ENCODE measurements at places on chromosomes 4 and X.

- no peak for DNase-seq
Measured at GRCh38 chrX:70525733-70526132, 81.1 kb downstream of the DLG3 start.

GRCh38 chr4:48753159-48753558 lies 26.9 kb downstream of the FRYL start:
- DNase-seq: no peak

DNA sequence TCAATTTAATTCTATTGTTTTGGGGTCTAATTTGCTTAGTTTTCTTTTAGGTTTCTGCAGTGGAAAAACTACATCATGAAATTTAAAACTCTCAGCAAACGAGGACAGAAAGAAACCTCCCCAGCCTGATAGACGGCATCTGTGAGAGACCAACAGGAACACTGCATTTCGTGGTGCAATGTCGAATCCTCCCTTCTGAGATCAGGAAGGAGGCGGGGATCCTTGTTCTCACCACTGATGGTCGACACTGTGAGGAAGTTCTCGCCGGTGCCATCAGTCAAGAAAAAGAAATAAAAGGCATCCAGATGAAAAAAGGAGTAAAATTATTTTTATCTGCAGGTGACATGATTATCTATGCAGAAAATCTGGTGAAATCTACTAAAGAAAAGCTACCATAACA lies 16.5 kb downstream of the GAK start:
- no peak for DNase-seq

DNA sequence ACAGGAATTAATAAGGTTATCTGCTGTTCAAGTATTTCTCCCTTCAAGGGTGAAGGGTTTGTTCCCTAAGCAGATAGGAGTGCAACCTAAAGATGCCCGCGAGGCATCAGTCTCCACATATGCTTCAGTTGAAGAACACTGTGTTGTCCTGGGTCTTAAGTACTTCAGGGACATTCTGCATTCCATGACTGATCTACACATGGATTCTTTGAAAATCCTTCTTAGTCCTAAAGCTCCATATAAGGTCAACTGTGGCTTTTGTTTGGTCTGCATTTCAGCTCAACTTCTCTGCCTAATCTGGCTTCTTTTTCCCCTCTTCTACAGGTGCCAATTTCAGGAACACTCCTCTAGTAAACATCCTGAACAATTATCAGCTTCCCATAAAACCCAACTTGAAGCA lies 21.8 kb upstream of the CTSO start:
- DNase-seq: no peak

GRCh38 chr4:120007191-120007871 lies 59.3 kb downstream of the MAD2L1 start:
- no peak for DNase-seq

- no peak for DNase-seq
Measured at GRCh38 chrX:46218373-46218772, 326.8 kb downstream of the ZNF674 start.

GRCh38 chrX:9767375-9767774 lies 1.7 kb upstream of the GPR143 start:
- no peak for DNase-seq

- DNase-seq: no peak
Measured at GRCh38 chr4:39698424-39699009, 581 bp downstream of the UBE2K start.

- no peak for DNase-seq
Measured at GRCh38 chrX:18884916-18885315, 99.0 kb downstream of the PHKA2 start.

- DNase-seq: no peak
Measured at GRCh38 chr4:72860766-72861165, 208.8 kb downstream of the COX18 start.

DNA sequence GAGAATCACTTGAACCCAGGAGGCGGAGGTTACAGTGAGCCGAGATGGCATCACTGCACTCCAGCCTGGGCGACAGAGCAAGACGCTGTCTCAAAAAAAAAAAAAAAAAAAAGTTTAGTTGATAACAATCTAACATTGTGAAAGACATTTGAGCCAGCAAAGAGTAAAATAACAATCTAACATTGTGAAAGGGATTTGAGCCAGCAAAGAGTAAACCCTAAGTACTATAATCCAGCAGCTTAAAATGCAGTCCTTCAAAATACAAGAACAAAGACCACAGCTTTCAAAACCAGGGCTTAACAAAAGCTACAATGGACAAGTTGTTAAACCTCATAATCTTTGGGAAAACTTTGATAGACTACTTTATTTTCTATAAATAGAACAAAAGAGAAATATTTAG lies 16.9 kb downstream of the MFAP3L start:
- DNase-seq: no peak

GRCh38 chrX:17442898-17443297 lies 67.9 kb downstream of the NHS start:
- no peak for DNase-seq

GRCh38 chr4:42235304-42236021 lies 83.0 kb upstream of the BEND4 start:
- no peak for DNase-seq

- no peak for DNase-seq
Measured at GRCh38 chr4:48380583-48381167, 39.3 kb downstream of the SLAIN2 start.

- DNase-seq: no peak
Measured at GRCh38 chr4:10584042-10584441, 100.5 kb downstream of the CLNK start.

- DNase-seq: no peak
Measured at GRCh38 chrX:16834806-16835205, 35.4 kb downstream of the RBBP7 start.

DNA sequence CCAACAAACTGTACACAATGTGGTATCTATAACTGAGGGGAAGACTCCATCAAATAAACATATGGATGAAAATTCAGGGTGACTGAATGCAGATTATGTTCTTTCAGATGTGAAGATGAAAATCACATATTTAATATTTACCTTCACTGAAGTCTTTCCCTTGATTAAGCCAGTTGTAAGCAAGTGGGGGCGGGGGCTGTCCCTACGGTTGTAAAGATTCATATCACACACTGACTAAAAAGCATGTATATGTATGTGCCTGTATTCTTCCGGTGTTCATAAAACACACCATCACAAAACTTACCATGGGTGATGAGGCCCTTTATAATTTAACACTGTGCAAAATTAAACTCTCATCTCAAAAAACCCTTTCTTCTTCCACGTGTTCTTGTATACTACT lies 1.3 kb downstream of the TAB3 start:
- DNase-seq: no peak

- no peak for DNase-seq
Measured at GRCh38 chrX:14125462-14125861, 95.8 kb upstream of the GEMIN8 start.

DNA sequence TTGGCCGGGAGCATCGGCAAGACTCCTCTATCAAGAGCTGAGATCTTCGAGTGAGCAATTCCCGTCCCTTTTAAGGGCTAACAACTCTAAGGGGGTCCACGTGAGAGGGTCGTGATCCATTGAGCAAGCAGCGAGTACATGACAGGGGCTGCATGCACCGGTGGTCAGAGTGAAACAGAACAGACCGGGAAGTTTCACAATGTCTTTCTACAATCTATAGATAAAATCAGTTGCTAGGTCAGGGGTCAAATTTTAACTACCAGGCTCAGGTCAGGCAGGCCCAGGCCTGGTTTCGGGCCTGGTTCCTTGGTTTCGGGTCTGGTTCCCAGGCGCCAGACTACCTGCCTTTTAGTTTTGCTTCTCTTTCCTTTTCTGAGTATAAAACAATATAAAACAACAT lies 160.1 kb downstream of the PTCHD1 start:
- DNase-seq: no peak

DNA sequence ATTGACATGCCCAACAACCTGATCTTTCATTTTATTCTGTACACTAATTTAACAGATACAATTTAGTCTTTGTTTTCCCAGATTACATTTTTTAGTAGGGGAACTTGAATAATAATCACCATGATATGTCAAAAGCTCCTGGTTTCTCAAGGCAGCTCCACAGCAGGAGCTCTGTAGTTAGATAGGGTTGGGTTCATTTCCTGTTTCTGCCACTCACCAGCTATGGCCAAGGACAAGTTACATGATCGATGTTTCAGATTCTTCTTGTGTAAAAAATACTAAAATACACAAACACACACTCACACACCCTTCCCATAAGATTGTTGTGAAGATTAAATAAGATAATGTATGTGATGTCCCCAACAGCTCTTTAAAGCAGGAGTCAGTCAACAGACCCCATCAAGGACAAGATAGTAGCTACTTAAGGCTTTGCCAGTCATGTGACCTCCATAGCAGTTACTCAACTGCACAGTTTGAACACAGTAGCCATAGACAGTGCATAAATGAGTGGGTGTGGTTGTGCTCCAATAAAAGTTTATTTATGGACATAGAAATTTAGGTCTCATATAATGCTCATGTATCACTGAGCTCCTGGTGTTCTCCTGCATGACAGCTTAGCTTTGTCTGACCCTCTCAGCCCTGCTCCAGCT lies 18.4 kb downstream of the GUCY1A1 start:
- no peak for DNase-seq

GRCh38 chrX:47629419-47630200 lies at the start of gene CFP:
Gene CFP (minus strand): TSS chrX:47629930. CDS start chrX:47629844, 86 bp downstream.
- no peak for DNase-seq

GRCh38 chr4:3294401-3295241 lies 1.8 kb downstream of the RGS12 start:
- no peak for DNase-seq

DNA sequence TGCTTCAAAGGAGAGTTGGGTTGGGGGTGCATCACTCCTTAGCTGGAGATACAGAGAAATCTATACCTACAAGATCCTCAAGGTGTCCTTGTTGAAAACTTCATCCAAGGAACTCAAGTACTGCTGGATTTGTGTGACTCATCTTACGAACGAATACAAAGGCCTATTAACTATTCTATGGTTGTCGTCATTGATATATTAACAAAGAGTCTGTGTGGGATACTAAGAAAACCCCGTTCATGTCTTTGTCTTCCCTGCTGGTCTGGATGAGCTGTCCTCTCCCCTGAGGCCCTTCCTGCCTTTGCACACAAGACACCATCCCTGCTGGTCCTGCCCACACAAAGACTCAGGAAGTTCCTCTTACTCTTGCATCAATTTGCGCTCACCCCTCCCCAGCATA lies 54.9 kb upstream of the IRF2 start:
- no peak for DNase-seq

DNA sequence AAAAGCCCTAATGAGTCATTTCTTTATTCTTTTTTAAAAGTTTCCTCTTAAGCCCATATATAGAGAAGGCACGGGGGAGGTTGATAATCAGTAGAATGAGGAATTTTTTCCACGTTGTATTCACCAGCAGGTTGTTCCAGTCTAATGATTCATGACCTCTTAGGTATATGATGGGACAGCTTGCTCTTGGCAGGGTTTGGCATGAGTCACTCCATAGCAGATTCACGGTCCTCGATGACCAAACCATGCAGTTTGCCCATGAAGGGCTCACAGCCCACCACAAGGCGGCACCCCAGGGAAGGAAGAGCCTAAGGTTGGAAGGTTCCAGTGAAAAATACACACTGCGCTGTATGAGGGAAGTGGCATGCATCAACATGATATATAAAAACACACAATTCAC lies 623.8 kb upstream of the DIPK2B start:
- DNase-seq: peak; percentile 6

DNA sequence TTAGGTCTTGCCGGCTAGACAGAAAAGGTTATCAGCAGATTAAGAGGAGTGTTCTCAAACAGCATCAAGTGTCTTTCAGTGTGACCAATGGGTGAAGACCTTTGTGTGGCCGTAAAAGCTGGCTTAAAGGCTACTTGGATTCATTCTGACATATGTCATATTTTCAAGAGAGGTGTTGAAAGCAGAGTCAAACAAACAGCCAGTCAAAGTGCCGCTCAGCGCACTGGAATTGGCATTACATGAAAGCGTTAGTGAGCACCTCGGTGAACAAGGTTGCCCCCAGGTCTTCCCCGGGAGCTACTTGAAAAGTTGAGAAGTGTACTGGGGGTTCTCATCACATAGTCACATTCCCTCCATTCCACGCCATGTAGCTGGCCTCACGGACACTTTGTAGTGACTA lies 148.9 kb downstream of the SOX3 start:
- DNase-seq: no peak

DNA sequence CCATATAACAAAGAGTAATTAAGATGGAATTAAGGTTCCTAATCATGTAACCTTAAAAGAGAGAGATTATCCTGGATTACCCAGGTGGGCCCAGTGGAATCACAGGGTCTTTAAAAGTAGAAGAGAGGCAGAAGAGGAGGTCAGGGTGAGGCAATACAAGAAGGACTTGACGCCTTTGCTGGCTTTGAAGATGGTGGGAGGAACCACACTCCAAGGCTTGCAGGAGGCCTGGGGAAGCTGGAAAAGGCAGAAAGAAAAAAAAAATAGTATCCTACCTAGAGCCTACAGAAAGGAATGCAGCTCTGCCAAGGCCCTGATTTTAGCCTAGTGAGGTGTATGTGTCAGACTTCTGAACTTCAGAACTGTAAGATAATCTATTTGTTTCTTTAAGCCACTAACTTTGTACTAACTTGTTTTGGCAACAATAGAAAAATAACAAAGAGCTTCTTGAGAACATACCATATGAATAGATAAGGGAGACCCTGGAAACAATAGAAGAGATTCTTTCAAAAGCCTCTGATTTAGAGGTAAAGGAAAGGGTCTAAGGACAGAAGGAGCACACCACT lies 229.9 kb upstream of the TTC29 start:
- no peak for DNase-seq

DNA sequence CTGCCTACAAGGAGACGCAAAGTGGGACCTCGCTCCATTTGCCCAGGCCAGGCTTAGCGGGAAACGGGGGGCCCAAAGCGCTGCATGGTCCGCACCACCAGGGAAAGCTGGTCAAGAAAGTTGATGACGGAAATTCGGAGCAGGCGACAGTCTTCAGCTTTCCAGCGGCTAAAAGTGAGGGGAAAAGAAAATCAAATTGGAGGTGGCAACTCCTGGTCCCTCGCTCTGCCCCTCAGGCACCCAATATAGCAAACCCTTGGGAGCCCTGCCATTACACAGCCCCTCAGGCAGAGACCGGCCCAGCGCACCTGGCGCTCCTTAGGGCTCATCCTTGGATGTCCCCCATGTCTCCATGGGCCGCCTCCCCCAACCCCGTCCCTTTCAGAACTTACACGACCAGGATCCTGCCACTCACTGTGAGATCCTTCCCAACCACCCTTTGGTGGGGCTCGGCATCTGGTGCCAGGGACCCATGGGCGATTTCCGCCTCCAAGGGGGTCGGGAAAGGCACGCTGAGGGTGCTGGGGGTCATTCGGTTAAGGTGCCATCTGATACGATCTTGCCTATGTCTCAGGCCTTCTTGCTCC lies 1.1 kb downstream of the LAGE3 start:
- no peak for DNase-seq
